ENCODE measurements at places on chromosomes 3 and 15.

GRCh38 chr3:16377196-16377595 lies 112.2 kb downstream of the OXNAD1 start:
- no peak for DNase-seq

- no peak for DNase-seq
Measured at GRCh38 chr3:184378651-184379357, 797 bp upstream of the THPO start.

DNA sequence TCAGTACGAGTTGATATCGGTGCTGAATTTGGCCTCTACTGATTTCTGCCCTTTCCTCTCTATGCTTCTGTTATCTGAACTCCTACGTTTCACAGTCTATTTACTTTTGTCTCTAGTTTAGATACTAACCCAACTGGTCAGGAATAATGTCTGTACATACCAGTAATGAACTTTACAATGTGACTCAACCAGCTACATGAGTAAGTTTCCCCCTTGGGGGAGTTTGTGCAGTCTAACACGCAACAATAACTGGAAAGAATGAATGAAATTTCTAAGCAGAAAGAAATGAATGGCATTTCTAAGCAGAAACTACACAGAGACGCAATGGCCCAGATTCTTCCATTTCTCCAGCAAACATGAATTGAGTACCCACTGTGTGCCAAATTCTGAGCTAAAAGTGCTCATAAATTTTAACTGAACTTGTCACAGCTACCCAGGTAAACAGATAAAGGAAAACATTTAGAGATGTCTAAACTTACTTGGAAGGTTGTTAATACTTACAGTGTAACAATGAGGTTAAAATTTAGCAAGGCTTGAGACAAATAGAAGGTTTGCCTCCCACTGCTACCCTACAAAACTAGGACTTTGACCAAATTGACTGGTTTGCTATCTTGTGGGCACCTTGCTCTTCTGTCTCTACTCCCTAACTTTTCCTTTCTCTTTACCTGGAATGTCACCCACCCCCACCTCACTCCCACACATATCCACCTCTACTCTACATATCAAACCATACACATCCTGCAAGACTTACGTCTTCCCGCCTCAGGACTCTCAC lies 11.6 kb downstream of the UPK1B start:
- no peak for DNase-seq

GRCh38 chr3:117243657-117244056 lies 534.1 kb downstream of the TUSC7 start:
- DNase-seq, result no peak

GRCh38 chr15:39511916-39512260 lies 69.0 kb upstream of the THBS1 start:
- DNase-seq, result no peak

DNA sequence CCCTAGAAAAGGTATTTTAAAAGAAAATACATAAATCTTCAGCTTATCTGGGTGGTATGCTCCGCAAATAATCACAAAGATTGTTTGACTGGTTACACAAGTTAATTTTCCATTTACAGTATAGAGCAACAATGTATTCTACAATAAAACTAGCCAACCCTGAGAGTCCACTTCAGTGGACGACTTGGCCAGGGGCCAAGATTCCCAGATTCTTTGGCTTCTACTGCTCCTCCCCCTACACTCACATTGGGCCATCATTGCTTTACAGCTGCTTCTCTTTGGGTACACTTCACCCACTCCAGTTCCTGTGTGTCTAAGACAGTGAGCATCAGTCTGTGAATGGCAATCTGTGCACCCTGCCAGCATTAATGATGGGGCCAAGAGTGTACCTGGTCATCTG lies 17.2 kb upstream of the PRICKLE2 start:
- no peak for DNase-seq

- no peak for DNase-seq
Measured at GRCh38 chr3:69326855-69327300, 59.0 kb downstream of the FRMD4B start.

DNA sequence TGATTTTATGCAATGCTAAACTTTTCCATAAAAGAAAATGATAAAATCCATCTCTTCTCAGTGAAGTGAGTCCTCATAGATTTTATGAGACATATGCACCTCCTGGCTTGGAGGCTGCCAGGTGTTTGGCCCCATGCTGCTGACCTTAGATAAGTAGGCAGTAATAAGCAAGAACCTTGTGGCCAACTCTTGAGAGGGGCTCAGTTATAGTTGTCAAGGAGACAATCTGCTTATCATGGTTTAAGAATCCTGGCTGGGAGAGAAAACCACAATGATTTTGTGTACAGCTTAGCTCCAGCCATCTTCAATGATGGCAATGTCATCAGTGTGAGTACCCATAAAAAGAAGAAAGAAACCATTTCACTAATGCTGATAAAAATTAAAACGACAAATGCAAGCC lies 252.1 kb downstream of the CPNE4 start:
- DNase-seq, result no peak

DNA sequence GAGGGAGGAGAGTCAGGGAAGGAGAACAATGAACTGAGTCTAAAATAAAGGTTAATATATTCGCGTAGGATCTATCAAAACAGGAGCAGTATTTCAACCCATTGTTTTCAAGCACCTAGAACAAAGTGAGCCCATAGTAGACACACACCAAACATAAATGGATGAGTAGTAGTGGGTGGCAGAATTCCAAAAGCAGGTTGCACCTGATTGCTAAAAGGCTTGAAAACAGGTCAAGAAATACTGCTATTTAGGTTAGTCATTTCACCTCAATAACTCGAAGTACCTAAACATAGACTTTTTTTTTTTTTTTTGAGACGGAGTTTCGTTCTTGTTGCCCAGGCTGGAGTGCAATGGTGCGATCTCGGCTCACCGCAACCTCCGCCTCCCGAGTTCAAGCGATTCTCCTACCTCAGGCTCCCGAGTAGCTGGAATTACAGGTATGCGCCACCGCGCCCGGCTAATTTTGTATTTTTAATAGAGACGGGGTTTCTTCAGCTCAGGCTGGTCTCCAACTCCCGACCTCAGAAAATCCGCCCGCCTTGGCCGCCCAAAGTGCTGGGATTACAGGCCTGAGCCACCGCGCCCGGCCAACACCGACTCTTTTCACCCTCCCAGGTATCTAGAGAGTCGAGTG lies 855 bp upstream of the ABHD5 start:
- DNase-seq, result no peak

DNA sequence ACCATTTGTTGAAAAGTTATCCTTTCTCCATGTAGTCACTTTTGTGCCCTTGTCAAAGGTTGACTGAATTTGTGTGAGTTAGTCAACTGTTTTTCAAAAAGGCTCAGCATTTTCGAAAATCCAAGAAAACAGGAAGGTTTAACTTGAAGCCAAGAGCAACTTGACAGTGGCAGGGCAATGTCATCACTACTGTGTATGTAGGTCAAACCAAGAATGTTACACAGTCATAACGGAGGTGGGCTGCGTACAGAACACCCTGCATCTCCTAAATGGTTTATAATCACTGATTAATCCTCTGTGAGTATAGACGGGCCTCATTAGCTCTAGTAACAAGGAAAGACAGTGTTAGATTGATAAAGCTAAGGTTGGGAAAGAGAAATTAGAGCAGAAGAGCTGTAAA lies 1064.9 kb downstream of the FHIT start:
- DNase-seq, result no peak

DNA sequence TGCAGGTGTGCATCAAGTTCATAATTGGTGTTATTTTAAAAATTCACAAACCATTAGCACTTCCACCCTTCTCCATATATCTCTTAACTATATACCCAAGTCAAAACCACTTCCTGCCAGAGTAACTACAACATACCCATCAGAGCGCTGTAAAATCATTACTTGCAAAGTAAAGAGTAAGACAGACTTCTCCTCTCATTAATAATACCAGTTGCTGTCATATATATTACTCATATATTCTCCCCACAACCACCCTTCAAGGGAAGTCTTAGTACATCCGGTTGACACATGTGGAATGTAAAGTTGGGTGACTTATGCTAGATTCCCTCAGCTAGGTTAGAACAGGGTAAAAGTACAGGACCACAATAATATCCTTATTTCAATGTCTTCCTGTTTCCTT lies 5.6 kb downstream of the TERC start:
- DNase-seq, result no peak

DNA sequence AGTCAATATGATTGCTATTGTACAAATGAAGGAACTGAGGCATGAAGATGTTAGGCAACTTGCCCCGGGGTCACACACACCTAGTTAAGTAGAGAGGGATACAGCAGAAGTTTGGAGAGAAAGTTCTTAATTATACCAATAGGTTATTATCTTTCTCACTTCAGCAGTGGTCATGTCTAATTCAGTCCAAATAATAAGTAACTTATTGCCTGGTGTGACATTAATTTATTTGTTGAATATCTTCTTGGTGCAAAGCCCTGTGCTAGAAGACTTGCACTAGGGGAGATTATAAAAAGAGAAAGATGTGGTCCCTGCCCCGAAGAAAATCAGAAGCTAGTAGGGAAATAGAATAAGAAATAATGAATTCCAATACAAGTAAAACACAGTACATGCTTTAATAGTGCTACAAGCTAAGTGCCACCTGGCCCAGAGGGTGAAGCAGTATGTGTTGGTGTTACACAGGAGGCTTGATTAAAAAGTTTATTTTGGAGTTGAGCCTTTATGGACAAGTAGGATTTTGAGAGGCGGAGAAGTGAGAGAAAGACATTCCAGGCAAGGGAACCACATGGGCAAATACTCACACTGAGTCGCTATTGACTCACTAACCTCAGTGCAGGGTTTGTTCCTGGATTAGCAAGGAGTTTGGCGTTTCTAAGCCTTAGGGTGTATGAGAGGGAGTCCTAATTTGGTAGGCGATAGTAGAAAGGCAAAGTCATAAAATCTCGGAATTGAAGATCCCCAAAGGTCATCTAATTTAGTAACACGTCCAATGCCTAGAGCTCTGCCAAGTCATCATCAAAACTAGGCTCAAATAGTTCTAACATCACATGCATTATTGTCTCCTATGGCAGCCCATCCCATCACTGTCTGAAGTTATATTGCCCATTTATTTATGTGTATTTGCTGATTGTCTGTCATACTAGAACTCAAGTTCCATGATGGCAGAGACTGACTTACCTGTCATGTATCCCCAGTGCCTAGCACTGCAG lies 19.2 kb upstream of the GSK3B start:
- DNase-seq, result no peak

Measured in stimulated activated CD8-positive, alpha-beta memory T cell treated with anti-CD3 and anti-CD28 coated beads, Interleukin-4, amount 100 ng/mL, for 1 hour (primary cell).